Posterior vena cava (tissue), 2 donors: ENCODE measurements at places on chromosomes 3 and 15. TPM values are rescaled to one million over a fixed set of nuclear protein-coding genes. Genes with fewer than 3 reads are reported as not detected.

- no peak for DNase-seq
These were observed 549.8 kb downstream of the NSUN3 start for GRCh38 chr3:94612631-94613030.

CCDC39 gene
- total RNA-seq = 0.90 TPM

TMEM62 gene
- total RNA-seq = 16.0 TPM

DNA sequence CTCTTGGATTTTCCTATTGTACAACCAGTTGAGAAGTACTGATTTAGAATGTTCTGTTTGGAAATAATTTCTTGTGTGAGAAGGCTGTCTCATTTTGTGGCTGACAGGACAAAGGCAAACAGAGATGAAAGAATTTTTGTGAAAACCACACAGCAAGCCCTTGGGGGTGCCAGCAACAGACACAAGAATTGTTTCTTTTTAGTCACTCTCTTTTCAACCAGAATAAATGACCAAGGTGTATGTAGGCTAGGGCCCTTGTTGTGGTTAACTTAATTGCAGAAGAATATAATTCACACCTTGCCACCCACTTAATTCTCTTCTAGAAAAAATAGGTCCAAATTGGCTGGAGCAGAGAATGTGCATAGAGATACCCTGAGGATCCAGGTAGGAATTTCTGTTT, 329.4 kb upstream of the TBC1D5 start:
- DNase-seq = no peak

DNA sequence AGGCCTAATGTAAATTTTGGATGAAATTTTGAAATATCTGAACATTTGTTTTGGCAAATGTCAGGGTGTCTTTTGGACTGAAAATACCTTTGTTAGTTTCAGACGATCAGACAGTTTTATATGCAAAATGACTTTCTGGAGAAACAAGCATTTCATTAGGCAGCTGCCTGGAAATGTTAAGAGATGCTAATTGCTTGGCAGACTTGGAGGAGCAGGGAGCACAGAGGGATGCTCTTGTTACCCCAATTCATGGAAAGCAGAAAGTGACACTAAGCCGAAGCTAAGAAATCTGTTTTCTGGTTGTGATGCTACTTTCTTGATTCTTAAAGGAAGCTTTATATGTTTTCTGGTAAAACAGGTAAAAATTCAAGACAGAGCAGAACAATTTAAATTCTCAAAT, 204.3 kb upstream of the GBE1 start:
- no peak for DNase-seq

STRC gene
- 0.56 TPM for total RNA-seq

- DNase-seq = no peak
These were observed 74.2 kb upstream of the SATB1 start for GRCh38 chr3:18499301-18499700.

GRCh38 chr3:8885536-8886316, 77.5 kb downstream of the RAD18 start:
- no peak for DNase-seq

DNA sequence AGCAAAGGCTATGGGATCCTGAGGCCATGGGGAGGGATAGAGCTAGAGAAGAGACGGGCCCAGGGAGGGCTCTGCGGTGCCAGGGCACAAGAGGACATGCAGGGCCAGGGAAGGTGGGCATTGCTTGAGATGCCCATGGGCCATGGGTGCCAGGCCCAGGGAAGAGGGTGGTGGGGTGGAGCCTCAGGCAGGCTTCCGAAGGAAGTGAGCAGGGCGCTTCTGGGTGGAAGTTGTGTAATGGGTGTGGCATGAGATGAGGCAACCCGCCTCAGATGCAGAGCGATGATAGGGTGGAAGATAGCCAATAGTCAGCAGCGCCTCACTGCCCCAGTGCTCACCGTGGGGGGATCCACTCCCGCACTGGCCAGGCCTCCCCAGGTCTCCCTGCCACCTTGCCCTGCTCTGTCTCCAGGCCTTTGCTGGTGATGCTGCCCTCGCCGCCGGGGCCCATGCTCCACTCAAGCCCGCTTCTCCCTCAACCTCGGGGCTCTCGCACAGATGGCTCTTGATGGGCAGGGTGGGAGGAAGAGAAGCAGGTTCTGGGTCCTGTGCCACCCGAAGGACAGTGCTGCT, 51.4 kb downstream of the DNAJB8 start:
- DNase-seq = no peak
